ENCODE measurements at places on chromosomes 5 and 9.

DNA sequence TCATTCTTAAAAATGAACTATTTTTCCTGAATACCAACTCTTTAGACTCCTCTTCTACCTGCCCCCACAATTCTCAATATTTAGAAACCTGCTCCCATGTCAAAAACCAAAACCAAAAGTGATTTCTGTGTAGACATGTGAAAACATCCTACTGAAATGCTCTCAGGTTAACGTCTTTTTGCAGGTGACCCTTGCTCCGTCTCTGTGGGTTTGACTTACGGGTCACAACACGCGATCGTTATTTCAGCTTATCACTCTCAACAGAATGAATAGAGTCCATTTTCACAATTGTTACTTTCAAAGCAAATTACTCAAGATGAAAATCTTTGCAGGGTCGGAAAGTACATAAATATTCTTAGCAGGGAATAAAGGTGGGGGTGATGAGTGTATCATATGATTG lies 456.3 kb upstream of the SGCD start:
- DNase-seq: no peak

GRCh38 chr9:69248005-69248404 lies 73.9 kb downstream of the TJP2 start:
- DNase-seq: no peak

- DNase-seq: no peak
Observed at GRCh38 chr5:57817001-57817453, 334.4 kb upstream of the ACTBL2 start.

DNA sequence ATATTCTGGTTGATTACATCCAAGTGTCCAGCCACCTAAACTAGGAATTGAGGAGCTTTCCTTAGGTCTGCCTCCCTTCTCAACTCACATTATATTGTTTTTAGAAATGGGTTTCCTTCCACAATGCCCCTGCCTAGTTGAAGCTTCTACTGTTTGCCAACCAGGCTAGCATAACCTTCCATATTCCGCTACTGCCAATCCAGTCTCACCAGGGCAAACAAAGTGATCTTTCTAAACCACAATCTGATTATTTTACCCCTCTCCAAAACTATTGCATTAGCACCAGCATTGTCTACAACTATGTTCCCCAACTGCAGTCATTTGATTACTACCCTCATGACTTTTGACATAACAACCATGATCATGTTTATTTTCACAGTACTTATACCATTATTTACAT lies 115.8 kb upstream of the RASEF start:
- DNase-seq: no peak

DNA sequence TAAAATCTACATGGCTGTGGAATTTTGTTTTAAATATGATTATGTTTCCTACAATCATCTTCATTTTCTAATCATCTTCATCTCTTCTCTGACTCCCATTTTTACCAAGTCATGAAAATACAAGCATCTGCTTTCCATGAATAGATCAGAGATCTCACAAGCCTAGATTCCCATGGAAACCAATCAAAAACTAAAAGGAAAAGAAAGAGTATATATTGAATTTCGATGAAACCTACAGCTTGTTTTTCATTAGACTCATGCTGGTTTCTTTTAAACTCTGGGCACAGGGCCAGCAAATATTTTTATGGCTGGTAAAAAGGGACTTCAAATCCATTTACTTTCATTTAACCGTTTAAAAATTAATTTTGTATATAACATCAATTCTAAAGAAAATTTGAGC lies 51.2 kb downstream of the INVS start:
- no peak for DNase-seq

GRCh38 chr5:88727705-88728313 lies 155.2 kb downstream of the MEF2C start:
- DNase-seq: no peak

- no peak for DNase-seq
Observed at GRCh38 chr5:109907731-109908130, 218.0 kb downstream of the MAN2A1 start.

DNA sequence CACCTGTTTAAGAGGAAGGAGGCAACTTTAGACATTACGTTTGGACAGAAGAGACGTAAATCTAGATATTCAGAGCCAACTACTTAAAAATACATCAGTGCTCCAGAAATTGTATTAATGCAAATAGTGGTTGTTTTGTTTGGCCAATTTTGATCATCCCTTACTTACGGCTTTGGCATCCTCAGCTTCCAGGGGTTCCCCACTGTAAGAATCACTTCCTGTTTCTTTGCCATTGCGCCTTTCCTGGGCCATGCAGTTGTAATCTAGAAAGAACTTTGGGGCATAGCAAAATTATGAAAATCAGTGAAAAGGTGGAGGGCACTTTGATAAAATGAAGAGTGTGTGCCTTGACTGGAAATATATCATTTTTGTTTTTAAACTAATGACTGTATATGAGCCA lies 537.2 kb upstream of the TLE4 start:
- no peak for DNase-seq

- DNase-seq: no peak
Observed at GRCh38 chr9:80504601-80505230, 933.0 kb downstream of the TLE4 start.

GRCh38 chr9:83138422-83139135 lies 75.6 kb upstream of the RASEF start:
- no peak for DNase-seq

- DNase-seq: no peak
Observed at GRCh38 chr9:105064248-105065097, 136.5 kb upstream of the ABCA1 start.

GRCh38 chr9:87581513-87581912 lies 83.8 kb downstream of the DAPK1 start:
- DNase-seq: no peak

DNA sequence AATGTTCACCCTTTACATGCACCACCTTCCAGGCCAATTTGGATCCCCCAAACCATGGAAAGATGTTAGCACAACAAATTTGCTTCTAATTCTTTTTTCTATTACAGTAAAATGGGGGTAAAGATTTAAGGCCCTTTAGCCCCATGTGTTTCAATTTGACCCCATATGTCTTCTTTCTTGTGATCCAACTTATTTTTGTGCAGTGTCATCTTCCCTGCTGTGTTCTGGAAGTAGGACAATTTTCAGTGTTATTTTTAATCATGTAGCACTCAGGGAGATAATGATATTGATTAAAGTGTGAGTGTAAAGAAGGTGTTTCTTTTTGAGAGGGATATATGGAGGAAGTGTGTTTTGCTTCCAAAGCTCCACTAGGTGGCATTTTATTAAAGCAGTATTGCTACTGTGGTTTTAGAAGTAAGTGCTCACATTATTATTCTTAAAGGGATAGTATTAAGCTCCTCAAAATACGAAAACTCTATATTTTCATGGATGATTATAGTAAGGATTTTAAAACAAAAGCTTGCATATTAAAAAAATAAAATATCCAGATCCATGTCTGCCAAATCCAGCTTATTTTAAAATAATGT lies 118.7 kb upstream of the ATP10B start:
- DNase-seq: no peak

- no peak for DNase-seq
Observed at GRCh38 chr5:113508756-113509155, 4.7 kb upstream of the YTHDC2 start.

DNA sequence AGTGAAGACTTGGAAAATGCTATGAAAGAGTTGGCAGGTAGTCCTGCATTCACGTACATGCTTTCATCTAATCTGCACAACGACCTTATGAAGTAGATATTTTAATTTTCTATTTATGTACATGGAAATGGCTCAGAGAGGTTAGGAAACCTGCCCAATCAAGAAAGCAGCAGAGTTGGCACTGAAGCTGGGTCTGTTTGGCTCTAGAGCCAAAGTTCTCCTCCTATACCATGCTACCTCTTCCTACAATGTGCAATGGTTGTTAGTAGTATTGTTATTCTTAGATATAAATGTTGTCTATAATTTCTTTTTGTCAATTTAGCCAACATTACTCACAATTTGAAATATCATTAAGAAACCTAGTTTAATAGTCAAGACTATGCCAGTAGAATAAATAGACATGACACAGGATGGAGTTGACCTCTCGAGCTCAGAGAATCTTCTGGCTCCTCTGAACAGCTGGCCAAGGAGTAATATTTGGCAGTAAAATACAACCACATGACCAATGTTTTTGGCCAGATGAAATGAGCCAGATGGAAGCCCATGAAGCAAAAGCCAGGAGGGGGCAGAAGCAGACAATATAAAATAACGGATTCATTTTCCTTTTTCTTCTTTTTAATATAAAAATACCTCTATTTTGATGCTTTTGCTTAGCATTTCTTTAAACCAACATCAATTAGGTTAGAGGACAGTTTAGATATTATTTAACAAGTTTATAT lies 542.3 kb downstream of the PDE4D start:
- DNase-seq: no peak
